ENCODE measurements at places on chromosomes 4 and X.
A peak's percentile ranks its signal among the peaks of the same experiment; 100 is the strongest.

GRCh38 chr4:149349541-149349940, 466.1 kb downstream of the IQCM start:
- H3K4me3 ChIP-seq, result no peak overlapping the region
- no peak overlapping the region for H3K27ac ChIP-seq
- H3K36me3 ChIP-seq, result no peaks in the 10 kb centered on the region
- no peaks in the 10 kb centered on the region for H3K4me1 ChIP-seq
- DNase-seq, result no peak

- no peak overlapping the region for H3K27ac ChIP-seq
- no peak for DNase-seq
- no peak overlapping the region for H3K4me3 ChIP-seq
- H3K4me1 ChIP-seq, result peaks cover 3% of the 10 kb centered on the region
Observed at GRCh38 chr4:102705391-102705935, 55.3 kb downstream of the MANBA start.

DNA sequence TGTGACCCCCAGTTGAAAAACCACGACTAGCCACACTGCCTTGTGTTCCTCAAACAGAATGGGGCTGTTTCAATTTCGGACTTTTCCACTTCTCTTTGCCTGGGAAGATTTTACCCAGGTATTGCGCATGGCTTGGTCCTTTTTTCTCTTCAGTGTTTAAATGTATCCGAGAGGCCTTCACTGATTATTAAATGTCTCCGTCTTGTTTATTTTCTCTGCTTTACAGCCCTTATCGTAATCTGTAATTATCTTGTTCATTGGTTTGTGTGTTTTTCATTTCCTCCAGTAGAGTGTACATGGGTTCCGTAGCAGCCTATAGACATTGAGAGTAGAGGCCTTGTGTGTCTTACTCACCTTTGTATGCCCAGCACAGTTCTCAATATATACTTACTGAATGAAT, 2.4 kb downstream of the MOSPD2 start:
- no peak for DNase-seq
- no peaks in the 10 kb centered on the region for H3K27me3 ChIP-seq
- H3K27ac ChIP-seq, result no peak overlapping the region
- H3K36me3 ChIP-seq, result peaks cover 2% of the 10 kb centered on the region
- H3K4me1 ChIP-seq, result no peaks in the 10 kb centered on the region
- H3K4me3 ChIP-seq, result no peak overlapping the region

- no peaks in the 10 kb centered on the region for H3K27me3 ChIP-seq
- no peaks in the 10 kb centered on the region for H3K36me3 ChIP-seq
- H3K4me3 ChIP-seq, result no peak overlapping the region
- peak; percentile 22 for DNase-seq
Observed at GRCh38 chrX:154013614-154014360, 5.9 kb downstream of the IRAK1 start.

GRCh38 chr4:109412776-109413175, 20.8 kb upstream of the SEC24B start:
- H3K27ac ChIP-seq, result peak overlapping the region; percentile 43
- H3K4me1 ChIP-seq, result peaks cover 4% of the 10 kb centered on the region

- peaks cover 14% of the 10 kb centered on the region for H3K27me3 ChIP-seq
- H3K36me3 ChIP-seq, result no peaks in the 10 kb centered on the region
- H3K4me3 ChIP-seq, result no peak overlapping the region
- no peak overlapping the region for H3K27ac ChIP-seq
- H3K4me1 ChIP-seq, result peaks cover 2% of the 10 kb centered on the region
Observed at GRCh38 chrX:109472939-109473735, 8.7 kb downstream of the GUCY2F start.

GRCh38 chr4:184823014-184823413, 2.8 kb downstream of the ACSL1 start:
- no peak overlapping the region for H3K4me3 ChIP-seq
- no peak overlapping the region for H3K27ac ChIP-seq
- H3K27me3 ChIP-seq, result no peaks in the 10 kb centered on the region
- peaks cover 2% of the 10 kb centered on the region for H3K36me3 ChIP-seq
- no peak for DNase-seq
- peaks cover 33% of the 10 kb centered on the region for H3K4me1 ChIP-seq

GRCh38 chr4:38132107-38132673, 172.0 kb downstream of the PTTG2 start:
- no peaks in the 10 kb centered on the region for H3K27me3 ChIP-seq
- peak overlapping the region; percentile 77 for H3K4me3 ChIP-seq
- peaks cover 2% of the 10 kb centered on the region for H3K36me3 ChIP-seq
- DNase-seq, result peak; percentile 16
- peak overlapping the region; percentile 98 for H3K27ac ChIP-seq
- H3K4me1 ChIP-seq, result peaks cover 44% of the 10 kb centered on the region

- H3K4me3 ChIP-seq, result no peak overlapping the region
- H3K27me3 ChIP-seq, result no peaks in the 10 kb centered on the region
- H3K36me3 ChIP-seq, result no peaks in the 10 kb centered on the region
- H3K27ac ChIP-seq, result no peak overlapping the region
- DNase-seq, result no peak
- no peaks in the 10 kb centered on the region for H3K4me1 ChIP-seq
Observed at GRCh38 chrX:40849906-40850823, 114.8 kb upstream of the MED14 start.

- peaks cover 50% of the 10 kb centered on the region for H3K27me3 ChIP-seq
- DNase-seq, result no peak
- no peak overlapping the region for H3K27ac ChIP-seq
- H3K4me3 ChIP-seq, result no peak overlapping the region
- H3K4me1 ChIP-seq, result no peaks in the 10 kb centered on the region
Observed at GRCh38 chr4:169158046-169158445, 112.7 kb downstream of the SH3RF1 start.

DNA sequence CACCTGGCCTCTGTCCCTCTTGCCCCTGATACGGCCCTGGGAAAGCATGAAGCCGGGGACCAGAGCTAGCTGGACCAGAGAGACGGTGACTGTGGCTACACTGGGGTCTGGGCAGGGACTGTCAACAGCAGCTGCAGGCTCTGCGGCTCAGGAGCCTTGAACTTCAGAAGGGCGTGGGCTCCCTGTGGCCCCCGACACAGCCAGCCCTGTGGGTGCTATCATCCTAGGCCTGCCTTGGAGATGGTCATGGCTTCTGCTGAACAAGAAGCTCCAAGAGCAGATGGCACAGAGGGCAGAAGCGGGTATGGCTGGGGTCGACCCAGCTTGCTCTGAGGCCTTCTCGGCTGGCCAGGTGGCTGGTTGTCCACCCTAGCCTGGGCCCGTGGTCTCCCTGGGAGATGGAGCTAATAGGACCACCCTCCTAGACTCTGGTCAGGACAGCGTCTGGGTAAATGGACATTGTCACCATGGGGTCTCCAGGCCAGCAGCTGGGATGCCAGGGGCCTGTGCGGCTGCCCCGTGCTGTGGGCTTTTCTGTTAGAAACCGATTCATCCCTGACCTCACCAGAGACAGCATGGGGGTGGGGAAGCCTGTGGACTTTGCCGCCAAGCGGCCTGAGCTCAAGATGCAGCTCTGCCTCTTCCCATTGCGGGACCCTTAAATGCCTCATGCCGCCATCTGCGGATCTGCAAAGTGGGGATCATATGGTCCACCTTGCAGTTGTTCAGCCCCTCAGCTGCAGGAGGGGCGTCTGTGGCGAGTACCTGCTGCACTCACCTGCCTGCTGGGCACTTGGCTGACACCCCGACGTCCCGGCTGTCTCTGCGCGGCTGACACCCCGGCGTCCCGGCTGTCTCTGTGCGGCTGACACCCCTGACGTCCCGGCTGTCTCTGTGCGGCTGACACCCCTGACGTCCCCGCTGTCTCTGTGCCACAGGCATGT, 21.1 kb downstream of the CPZ start:
- H3K4me3 ChIP-seq, result no peak overlapping the region
- peaks cover 21% of the 10 kb centered on the region for H3K27me3 ChIP-seq
- H3K27ac ChIP-seq, result no peak overlapping the region
- H3K4me1 ChIP-seq, result peaks cover 14% of the 10 kb centered on the region
- DNase-seq, result no peak

GRCh38 chr4:105859233-105859632, 36.0 kb upstream of the NPNT start:
- H3K4me3 ChIP-seq, result no peak overlapping the region
- H3K27me3 ChIP-seq, result no peaks in the 10 kb centered on the region
- no peak for DNase-seq
- H3K27ac ChIP-seq, result no peak overlapping the region
- no peaks in the 10 kb centered on the region for H3K4me1 ChIP-seq

- no peak overlapping the region for H3K4me3 ChIP-seq
- H3K27me3 ChIP-seq, result no peaks in the 10 kb centered on the region
- H3K36me3 ChIP-seq, result peaks cover 11% of the 10 kb centered on the region
- DNase-seq, result no peak
- H3K27ac ChIP-seq, result peak overlapping the region; percentile 63
- H3K4me1 ChIP-seq, result peaks cover 14% of the 10 kb centered on the region
Observed at GRCh38 chr4:1342003-1342402, 5.0 kb upstream of the UVSSA start.

- no peak for DNase-seq
- no peak overlapping the region for H3K4me3 ChIP-seq
- H3K27ac ChIP-seq, result no peak overlapping the region
- H3K4me1 ChIP-seq, result no peaks in the 10 kb centered on the region
Observed at GRCh38 chr4:132824761-132825160, 324.3 kb upstream of the PCDH10 start.

DNA sequence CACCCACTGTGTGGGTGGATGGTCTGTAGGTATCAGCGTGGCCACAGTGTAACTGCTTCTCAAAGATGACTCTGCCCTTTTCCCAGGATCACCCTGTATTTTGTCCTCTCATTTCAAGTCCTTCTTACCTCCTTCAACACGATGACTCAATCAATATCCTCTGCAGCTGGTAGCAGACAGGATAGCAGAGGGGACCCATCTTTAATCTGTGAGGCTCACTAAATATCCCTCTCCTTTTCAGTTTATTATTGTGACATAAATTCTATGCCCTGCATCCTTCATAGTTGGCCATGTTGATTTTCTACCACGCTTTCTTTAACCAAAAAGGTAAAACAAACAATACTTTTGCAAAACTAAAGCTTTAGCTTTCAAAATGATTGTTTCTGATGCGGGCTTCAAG, 9.6 kb upstream of the MEPE start:
- no peaks in the 10 kb centered on the region for H3K4me1 ChIP-seq

DNA sequence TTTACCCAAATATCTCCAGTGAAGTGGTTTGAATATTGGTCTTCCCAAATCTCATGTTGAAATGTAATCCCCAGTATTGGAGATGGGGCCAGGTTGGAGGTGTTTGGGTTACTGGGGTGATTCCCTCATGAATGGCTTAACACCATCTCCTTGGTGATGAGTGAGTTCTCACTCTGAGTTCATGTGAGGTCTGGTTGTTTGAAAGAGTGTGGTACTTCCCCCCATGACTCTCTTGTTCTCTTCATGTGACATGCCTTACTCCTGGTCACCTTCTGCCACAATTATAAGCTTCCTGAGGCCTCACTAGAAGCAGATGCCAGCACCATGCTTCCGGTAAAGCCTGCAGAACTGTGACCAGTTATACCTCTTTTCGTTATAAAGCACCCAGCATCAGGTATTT, 32.9 kb upstream of the OTUD4 start:
- H3K4me1 ChIP-seq, result no peaks in the 10 kb centered on the region
- DNase-seq, result no peak
- H3K4me3 ChIP-seq, result peak overlapping the region; percentile 10
- peaks cover 15% of the 10 kb centered on the region for H3K27me3 ChIP-seq
- no peak overlapping the region for H3K27ac ChIP-seq

GRCh38 chr4:72118017-72118416, 86.2 kb downstream of the NPFFR2 start:
- no peaks in the 10 kb centered on the region for H3K4me1 ChIP-seq
- no peaks in the 10 kb centered on the region for H3K27me3 ChIP-seq
- DNase-seq, result no peak
- H3K4me3 ChIP-seq, result no peak overlapping the region

DNA sequence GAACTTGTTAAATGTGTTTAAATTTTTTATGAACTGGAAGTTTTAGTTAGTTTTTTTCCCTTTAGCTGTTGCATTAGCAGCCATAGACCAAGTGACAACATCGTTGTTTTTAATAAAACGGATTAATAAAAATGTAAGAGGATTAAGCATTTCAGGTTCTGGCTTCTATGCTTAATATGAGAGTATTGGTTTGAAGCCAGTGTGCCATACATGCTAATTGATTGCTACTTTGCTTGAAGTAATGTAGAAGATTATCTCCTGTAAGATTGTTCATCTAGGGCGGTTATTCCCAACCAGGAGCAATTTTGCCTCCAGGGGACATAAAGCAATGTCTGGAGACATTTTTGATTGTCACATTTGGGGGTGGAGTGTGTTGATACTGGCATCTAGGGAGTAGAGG, 54.3 kb downstream of the TLL1 start:
- H3K4me3 ChIP-seq, result no peak overlapping the region
- no peak for DNase-seq
- peaks cover under 1% of the 10 kb centered on the region for H3K36me3 ChIP-seq
- no peak overlapping the region for H3K27ac ChIP-seq

DNA sequence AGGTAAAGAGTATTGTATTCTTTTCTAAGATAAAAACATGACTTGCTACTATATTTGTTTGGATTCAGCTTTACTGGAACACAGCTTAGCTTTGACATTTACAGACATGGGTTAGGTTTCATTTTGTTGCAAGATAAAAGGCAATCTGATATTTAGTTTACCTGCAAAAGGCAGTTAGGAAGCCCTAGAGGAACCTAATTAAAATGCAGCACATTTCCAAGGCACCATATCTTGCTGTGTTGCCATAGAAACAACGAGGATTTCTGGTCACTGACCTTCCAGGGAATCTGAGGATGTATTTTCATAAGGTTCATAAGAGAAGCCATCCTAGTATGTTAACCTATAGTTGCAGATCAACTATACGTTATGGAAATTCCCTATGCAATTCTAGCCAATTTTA, 116.0 kb downstream of the SNCA start:
- H3K27ac ChIP-seq, result no peak overlapping the region
- H3K4me3 ChIP-seq, result no peak overlapping the region
- DNase-seq, result no peak
- H3K36me3 ChIP-seq, result no peaks in the 10 kb centered on the region
- no peaks in the 10 kb centered on the region for H3K4me1 ChIP-seq

DNA sequence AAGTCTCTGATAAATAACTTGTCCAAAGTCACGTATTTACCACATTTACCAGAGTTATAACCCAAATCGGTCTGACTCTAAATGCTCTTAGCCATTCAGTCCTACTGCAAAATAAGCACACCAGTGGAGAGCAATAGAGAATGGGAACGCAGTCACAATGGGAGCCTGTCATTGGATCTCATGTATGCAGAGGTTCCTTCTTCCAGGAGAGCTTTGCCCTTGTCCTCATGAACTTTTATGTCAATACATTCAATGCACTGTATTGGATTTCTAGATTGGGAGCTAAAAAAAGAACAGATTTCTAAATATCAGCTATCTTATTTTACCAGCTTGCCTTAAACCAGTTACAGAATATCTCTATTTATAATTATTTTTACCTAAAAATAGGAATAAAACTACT, 149.1 kb upstream of the CXXC4 start:
- H3K36me3 ChIP-seq, result no peaks in the 10 kb centered on the region
- peaks cover 9% of the 10 kb centered on the region for H3K27me3 ChIP-seq
- no peak for DNase-seq
- H3K4me1 ChIP-seq, result no peaks in the 10 kb centered on the region

DNA sequence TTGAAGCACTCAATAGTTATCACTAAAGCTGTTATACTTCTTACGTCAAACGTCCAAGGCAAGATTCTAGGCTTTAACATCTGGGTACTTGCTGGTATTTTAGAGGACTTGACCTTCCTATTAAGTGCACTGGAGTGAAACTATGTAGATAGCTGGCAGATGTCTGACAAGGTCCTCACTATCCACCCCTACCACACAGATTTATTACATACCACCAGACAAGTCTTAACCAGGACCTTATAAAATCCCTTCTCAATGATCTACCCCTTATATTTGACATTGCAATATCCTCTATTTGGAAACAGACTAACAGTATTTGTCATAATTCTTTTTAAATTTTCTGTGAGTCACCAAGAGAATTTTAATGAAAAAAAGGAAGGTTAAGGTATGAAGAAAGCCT, 78.8 kb downstream of the PDGFC start:
- no peaks in the 10 kb centered on the region for H3K36me3 ChIP-seq
- H3K4me1 ChIP-seq, result no peaks in the 10 kb centered on the region
- DNase-seq, result no peak
- H3K27me3 ChIP-seq, result no peaks in the 10 kb centered on the region
- H3K4me3 ChIP-seq, result no peak overlapping the region

Measured in T-helper 17 cell (primary cell).